CD4-positive, alpha-beta T cell treated with Interleukin-10 for 1 hour (primary cell): ENCODE measurements at places on chromosomes 2 and 18.

- no peak for DNase-seq
Measured at GRCh38 chr2:128410035-128410757, 91.5 kb upstream of the HS6ST1 start.

GRCh38 chr2:127058246-127058953 lies 48.6 kb downstream of the BIN1 start:
- no peak for DNase-seq

- no peak for DNase-seq
Measured at GRCh38 chr2:173151671-173152401, 76.2 kb downstream of the MAP3K20 start.

GRCh38 chr2:30239308-30239985 lies 8.1 kb downstream of the LBH start:
- DNase-seq: peak; percentile 86

DNA sequence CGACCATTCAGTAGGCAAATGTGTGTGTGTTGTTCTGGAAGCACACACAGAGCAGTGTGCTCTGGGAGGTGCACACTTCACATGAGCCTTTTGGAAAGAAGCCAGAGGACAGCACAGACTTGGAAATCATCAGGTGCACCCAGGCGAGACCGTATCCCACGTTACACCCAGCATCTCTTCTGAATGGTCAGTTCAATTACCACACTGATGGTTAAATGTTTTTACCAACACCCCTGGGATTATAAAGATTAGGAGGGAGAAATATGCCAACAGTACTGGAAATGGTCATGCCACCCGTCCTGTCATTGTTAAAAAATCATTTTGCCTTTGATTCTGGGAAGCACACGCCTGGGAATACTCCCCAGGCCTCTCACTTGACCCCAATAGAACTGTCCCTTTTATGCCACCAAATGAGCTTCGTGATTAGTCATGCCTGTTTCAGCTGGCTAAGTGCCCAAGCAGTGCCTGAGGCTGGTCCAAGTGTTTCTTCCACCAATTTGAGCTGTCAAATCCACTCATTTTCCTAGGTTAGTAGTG lies 183.7 kb downstream of the NRP2 start:
- DNase-seq: no peak

- DNase-seq: no peak
Measured at GRCh38 chr2:160347269-160347863, 146.2 kb downstream of the RBMS1 start.

DNA sequence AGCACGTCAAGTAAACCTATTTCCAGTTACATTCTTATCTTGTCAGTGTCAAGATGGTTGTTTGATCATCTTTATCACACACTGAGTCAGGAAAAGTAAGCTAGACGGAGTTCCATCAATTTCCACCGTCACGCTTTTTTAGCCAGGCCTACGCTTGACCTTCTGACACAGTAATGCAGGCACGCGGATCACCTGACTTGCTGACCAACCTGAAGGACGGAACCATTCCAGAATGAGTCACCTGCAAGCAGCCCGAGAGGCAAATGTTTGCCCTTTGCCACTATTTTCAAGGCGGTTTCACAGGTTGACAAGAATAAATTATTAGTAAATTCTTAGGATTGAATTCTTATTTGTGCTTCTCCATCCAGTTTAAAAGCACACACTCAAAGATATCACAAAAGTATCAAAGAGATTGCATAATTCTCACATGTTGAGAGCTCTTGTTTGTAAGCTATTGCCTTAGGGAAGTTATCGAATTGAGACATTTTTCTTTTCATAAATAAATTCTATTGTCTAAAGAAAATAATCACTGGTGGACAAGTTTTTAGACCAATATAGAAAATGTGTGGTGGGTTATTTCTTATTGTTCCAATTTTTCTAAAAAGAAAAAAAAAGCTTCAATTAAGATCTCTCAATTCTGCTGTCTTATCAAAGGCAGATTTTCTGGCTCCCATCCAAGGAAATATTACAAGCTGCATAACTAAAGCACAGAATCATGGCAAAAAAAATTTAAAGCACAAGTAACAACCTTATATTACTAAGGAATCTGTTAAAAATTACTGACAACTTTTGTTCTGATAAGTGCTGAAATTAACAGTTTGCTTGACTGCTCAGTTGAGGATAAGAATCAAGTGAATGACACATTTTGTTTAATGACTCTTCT lies 31.9 kb downstream of the UXS1 start:
- no peak for DNase-seq

GRCh38 chr18:69559604-69560003 lies 158.9 kb downstream of the DOK6 start:
- no peak for DNase-seq

DNA sequence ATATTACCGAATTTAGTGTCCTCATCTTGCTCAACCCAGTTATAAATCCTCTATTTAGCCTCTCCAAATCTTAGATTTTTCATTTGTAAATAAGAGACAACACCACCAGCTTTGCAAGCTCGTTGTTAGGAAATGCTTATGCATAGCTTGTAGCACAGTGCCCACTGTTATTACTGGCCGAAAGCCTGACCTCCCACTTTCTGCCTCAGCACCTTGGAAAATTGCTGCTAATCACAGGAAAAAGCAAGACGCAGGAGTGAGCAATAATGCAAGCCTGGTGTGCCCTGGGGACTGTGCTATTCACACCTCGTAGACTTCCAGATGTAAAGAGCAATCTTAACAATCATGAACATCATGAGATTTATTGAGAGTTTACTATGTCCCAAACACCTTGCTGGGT lies 124.2 kb upstream of the ARL4C start:
- no peak for DNase-seq

DNA sequence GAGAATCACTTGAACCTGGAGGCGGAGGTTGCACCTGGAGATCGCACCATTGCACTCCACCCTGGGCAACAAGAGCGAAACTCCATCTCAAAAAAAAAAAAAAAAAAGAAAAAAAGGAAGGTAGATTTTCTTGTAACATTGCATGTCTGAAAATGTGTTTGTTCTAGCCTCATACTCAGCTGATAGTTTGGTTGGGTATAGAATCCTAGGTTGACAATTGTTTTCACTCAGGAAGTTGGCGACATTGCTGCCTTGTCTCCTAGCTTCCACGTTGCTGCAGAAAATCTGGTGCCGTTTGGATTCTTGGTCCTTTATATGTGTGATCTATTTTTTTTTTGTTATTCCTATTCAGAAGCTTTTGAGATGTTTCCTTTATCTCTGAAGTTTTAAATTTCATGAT lies 4.7 kb downstream of the ING5 start:
- DNase-seq: no peak

DNA sequence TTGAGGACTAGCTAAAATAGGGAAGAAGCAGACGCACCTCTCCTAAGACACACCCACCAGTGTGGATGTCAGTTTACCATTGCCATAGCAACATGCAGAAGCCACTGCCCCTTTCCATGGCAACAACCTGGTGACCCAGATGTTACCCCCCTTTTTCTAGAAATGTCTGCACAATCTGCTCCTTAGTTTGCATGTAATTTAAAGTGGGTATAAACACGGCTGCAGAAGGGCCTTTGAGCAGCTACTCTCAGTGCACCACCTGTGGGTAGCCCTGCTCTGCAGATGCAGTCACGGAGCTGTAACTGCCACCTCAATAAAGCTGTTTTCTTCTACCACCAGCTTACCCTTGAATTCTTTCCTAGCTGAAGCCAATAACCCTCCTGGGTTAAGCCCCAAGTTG lies 87.1 kb downstream of the FBXO15 start:
- no peak for DNase-seq

GRCh38 chr2:2940061-2940460 lies 437.6 kb downstream of the EIPR1 start:
- no peak for DNase-seq

- no peak for DNase-seq
Measured at GRCh38 chr18:50742952-50743351, 76.9 kb downstream of the MRO start.

GRCh38 chr2:142981069-142981378 lies 103.6 kb downstream of the KYNU start:
- no peak for DNase-seq

DNA sequence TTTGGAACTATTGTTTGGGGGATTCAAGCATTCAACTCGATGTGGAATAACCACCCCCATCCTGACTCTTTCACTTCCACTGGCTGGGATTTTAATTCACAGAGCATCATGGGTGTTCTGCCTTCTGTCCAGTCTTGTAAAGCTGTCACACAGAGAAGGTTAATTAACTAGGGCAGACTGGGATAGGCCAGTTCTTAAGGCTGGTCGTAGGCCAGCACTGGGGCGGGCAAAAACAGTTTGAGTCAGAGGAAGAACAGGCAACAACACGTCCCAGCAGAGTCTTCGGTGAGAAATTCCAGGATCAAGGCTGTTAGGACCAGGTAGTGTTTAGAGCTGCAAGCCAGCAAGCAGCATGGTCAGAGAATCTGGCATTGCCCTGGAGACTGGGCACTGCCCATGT lies 4.0 kb upstream of the RNF152 start:
- DNase-seq: no peak

GRCh38 chr2:237731663-237732062 lies 66.9 kb upstream of the RBM44 start:
- DNase-seq: peak; percentile 31

DNA sequence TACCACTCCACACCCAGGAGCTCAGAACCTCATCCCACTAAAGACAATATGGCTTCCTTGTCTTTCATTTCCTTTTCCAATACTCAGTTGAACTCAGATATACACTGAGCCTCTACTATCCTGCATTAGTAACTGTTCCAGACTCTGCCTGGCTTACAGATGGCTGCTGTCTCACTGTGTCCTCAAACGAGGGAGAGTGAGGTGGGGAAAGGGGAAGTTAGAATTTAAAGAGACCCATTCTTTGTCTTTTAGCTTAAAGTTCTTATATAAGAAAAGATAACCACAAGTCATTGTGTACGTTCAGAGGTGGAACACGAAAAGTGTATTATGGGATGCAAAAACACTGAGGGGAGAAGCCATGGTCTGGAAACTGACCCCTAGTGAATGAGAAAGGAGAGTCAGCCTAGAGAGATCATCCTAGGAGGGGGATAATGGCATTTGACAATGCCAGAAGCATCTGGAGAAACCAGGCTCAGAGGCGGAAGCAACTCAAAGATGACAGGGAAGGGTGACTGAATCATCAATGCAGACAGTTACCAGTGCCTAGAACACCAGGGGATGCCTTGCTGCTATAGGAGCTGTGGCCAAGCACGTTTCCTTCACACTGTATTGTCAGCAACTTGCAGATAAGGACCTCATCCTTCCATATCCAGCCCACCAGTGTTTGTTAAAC lies 170.7 kb downstream of the CYRIA start:
- DNase-seq: no peak

GRCh38 chr2:120550282-120550681 lies 185.4 kb upstream of the GLI2 start:
- DNase-seq: no peak

DNA sequence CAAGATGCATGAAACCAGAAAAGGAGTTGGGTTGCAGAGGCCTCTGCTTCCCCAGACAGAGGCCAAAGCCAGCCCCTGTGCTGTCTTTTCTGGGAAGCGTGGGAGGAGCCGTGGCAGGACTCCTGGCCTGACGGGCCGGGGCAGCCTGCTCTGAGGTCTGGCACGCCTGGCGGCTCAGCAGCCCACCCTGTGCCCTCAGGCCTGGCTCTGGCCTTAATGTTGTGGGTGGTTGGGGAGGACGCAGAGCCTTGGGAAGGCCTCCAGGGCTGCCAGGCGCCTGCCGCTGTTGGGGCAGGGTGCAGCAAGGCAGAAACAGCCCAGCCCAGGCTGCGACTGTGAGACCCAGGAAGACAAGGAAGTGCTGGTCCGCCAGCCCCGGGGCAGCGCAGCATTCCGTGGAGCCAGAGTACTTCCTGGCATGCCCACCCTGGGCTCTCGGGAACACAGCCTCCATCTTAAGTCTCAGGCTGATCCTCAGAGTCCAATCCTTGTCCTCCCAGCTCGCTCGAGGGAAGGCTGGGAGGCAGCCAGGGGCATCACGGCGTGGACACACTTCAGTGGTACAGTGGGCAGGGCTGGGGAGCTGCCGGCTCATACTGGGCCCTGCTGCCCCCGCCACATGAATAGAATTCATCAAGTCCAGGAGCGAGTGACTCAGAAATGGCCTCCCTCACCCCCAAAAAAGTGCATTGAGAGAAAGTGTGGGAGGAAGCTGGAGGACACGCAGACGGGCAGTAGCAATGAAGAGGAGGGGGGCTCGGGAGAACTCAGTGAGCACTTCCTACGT lies 72.6 kb downstream of the EMX1 start:
- DNase-seq: no peak

DNA sequence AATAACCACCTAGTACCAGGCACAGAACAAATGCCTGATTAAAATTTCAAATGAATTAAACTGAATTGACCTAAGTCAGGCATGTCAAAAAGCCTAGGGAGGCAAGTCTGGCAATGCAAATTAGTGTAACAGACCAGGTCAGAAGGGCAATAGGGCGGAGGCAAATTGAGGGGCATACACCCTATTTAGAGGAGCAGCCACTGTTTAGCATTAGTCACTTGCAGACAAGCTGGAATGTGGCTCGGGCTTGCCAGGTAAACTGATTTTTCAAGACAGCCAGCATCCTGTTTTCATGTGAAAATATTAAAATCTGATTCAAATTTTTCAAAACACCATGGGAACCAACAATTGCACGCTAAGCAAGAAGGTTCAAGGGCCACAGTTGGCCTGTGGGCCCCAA lies 160.3 kb downstream of the EN1 start:
- no peak for DNase-seq

DNA sequence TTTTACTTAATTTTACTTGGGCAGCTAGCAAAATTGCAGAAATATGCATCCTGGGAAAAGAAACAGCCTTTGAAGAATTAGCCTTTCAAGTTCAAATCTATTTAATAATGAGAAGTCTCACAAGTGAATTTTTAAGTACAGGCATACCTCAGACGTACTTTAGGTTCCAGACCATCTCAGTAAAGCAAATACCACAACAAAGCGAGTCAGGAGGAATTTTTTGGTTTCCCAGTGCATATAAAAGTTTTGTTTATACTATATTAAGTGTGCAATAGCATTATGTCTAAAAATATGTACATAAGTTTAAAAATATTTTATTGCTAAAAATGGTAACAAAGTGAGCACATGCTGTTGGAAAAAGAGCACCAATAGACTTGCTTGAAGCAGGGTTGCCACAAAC lies 50.8 kb upstream of the TWSG1 start:
- DNase-seq: no peak

DNA sequence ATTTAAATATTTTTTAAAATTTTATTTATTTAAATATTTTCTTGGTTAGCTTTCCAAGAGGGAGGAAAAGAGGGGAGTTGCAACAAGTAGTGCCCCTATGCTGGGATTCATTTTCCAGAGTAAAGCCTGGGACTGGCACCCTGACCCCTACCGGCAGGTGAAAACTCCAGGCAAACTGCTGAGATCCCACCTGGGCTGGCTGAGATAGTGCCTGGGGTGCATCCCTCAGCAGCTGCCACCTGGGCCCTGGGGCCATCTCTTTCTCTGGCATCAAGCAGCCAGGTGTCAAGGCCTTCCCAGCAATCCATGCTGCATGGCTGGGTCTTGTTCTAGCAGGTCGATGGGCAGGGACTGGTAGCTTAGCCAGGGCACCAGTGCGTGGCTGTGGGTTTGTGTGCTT lies 6.6 kb downstream of the SIX2 start:
- DNase-seq: no peak
